ENCODE measurements at places on chromosomes 7 and 10. TPM values are rescaled to one million over a fixed set of nuclear protein-coding genes. Genes with fewer than 3 reads are reported as not detected.

DNA sequence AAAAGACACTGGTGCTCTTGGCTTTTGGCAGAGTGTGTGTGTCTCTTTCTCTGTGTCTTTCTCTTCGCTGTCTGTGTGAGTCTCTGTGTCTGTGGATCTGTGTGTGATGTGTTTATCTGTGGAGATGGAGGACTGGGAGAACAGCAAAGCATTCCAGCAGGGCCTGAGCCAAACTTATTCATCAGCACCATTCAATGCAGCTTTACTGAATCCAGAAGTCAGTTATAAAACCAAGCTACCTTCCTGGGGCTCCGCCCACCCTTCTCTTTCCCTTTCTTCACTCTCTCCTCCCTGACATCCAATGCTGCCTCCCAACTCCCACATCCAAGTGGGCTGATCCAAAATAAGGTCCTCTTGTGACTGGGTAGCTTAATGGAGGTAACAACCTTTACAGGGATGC is 3.9 kb downstream of the SGMS1 start:
- DNase-seq = no peak

DNA sequence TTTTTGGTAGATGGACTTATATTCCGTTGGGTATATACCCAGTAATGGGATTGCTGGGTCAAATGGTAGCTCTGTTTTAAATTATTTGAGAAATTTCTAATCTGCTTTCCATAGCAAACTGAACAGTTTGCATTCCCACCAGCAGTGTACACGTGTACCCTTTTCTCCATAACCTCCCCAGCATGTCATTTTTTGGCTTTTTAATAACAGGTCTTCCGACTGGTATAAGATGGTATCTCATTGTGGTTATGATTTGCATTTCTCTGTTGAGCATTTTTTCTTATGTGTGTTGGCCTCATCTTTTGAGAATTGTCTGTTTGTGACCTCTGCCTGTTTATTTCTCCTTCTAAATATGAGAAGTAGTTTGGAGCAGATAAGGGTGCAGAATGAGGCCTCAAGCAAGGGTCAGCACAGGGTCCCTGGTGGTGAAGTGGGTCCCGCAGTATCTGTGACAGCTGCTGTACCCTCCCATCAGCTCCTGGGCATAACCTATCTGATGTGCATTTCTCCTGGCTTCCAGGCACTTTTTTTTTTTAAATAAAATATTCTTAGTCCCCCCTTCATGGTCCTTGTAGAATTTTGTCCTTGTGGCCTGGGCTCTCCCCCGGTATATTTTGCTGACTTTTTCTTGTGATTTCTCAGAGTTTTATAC is 73.5 kb downstream of the PROSER2 start:
- DNase-seq = no peak

The DYDC2 gene
- 0.35 TPM for total RNA-seq

DNA sequence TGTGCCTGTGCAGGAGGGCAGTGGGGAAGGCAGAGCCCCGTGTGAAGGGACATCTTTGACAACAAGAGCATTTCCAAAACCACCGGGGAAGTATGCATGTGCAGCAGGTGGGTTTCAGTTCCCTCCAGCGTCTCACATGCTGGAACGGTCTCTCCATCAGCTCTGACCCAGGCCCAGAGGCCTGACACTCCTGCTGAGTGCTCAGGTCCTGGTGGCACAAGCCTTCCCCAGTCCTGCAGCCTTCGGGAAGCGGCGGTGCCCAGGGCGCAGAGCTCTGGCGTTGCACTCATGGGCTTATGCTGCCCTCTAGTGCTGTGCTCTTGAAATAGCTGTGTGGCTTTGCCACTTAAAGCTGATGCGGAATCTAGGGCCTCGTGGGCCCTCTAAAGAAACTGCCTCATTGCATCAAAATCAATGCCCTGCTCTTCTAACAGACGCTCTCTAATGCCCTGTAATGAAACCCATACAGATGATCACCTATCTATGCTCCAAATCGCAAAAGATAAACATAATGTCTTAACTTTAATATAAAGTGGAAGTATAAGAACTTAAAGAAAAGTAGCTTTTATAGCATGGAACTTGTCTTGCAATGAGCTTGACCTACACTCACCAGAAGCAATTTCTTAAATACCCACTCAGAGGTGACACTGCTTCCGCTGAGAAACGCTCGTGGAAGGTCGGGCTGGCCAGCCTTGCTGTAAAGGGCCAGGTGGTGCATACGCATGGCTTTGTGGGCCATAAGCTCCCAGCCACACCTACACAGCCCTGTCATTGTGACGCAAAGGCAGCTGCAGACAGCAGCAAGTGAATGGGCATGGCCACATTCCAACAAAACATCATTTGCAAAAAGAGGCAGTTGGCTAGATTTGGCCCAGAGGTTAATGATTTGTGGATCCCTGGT is 38.6 kb downstream of the CLRN3 start:
- DNase-seq = peak; percentile 42

GRCh38 chr10:131469551-131469950 is 158.0 kb upstream of the TCERG1L start:
- DNase-seq = no peak

The CTAGE6 gene
- total RNA-seq = 0.60 TPM

DNA sequence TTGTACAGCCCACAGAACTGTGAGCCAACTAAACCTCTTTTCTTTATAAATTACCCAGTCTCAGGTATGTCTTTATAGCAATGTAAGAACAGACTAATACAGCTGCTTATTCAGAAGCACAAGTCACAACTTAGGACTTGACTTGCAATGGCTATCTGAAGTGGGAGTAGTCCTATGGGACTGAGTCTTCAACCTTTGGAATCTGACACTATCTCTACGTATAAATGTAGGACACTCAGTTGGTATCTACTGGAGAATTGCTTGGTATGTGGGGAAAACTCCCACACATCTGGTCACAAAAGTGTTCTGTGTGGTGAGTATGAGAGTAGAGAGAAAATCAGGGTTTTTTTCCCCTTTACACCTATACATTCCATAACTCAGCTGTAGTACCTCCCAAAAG is 12.3 kb upstream of the PANK1 start:
- no peak for DNase-seq

GRCh38 chr7:140659856-140660255 is 12.9 kb upstream of the ADCK2 start:
- no peak for DNase-seq

DNA sequence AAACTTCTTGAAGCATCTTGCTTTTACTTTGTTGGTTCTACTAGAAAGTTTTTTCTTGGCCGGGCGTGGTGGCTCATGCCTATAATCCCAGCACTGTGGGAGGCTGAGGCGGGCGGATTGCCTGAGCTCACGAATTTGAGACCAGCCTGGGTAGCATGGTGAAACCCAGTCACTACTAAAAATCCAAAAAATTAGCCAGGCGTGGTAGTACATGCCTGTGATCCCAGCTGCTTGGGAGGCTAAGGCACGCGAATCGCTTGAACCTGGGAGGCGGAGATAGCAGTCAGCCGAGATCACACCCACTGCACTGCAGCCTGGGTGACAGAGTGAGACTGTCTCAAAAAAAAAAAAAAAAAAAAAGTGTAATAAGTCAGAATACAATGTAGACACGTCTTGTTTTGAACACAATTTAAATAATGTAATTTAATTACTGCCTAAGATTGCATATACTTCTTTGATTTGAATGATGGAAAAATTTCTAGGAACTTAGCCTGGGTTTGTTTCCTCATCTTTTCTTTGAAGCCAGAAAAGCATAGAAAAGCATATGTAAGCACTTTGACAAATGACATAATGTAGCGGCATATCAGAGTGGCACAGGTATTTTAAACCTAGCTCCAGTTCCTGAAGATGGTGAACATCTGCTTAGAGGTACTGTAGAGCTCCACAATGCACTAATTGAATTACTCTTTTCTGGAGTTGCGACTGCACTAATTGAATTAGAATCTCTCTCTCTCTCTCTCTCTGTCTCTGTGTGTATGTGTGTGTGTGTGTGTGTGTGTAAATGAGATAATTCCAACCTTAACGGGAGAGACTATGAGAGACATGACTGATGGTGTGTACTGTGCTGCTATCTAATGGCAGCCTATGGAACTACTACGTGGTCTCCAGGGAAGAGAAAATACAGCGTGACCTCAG is 87.8 kb downstream of the BTRC start:
- peak; percentile 26 for DNase-seq

- DNase-seq = peak; percentile 81
Observed at GRCh38 chr7:79453558-79454360, at the start of gene MAGI2. Gene MAGI2, minus strand, starts transcription at chr7:79453667. Its CDS starts 347 bp downstream, at chr7:79453320.

The VWC2 gene
- total RNA-seq = 0.23 TPM

GRCh38 chr10:71314028-71314693 is 4.9 kb upstream of the SLC29A3 start:
- no peak for DNase-seq

DNA sequence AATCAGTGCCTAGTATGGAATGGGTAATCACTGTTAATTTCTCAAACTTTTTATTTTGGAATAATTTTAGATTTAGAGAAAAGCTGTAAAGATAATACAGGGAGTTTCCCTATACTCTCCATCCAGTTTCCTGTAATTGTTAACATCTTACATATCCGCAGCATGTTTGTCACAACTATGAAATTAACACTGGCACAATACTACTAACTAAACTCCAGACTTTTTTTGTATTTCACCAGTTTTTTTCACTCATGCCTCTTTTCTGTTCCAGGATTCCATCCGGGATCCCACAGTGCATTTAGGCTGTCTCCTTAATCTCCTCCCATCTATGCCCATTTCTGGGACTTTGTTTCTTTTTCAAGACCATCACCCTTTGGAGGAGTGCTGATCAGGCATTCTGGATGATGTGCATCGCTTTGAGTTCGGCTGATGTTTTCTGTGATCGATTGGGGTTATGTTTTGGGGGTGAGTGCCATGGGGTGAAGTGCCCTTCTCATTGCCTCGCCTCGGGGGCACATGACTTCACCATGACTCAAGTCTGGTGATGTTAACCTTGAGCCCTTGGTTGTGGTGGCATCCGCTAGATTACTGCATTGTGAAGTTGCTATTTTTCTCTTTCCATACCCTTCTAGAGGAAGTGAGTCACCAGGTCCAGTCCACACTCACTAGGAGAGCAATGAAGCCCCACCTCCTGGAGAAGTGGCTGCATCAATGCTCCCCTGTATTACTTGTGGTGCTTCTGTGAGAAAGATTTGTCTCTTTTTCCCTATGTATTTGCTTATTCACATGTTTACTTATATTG is 43.9 kb upstream of the GRB10 start:
- no peak for DNase-seq

The SGMS1 gene
- 36.9 TPM for total RNA-seq

GRCh38 chr7:130875265-130875741 is 141.3 kb upstream of the KLF14 start:
- no peak for DNase-seq

GRCh38 chr10:53572799-53573198 is 800.2 kb upstream of the MBL2 start:
- DNase-seq = no peak

DNA sequence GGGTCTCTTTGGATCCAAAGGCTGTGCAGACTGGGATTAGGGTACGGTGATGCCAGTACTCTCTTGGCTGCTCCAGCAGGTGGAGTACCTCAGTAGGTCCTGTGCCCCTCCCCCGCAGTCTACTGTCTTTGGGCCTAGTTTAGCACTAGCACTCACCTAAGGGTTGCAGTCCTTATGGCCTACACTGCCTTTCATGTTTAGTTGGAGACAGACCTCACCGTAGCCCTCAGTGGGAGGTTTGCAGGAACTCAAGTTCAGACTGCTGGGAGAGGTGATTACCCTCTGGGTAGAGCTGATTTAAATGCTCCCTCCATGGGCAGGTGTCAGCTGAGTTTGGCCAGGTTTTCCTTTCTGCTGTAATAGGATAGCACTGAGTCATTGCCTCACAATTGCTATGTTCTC is 210.8 kb upstream of the TMEM196 start:
- DNase-seq = no peak

The SPDYE11 gene
- not detected for total RNA-seq

DNA sequence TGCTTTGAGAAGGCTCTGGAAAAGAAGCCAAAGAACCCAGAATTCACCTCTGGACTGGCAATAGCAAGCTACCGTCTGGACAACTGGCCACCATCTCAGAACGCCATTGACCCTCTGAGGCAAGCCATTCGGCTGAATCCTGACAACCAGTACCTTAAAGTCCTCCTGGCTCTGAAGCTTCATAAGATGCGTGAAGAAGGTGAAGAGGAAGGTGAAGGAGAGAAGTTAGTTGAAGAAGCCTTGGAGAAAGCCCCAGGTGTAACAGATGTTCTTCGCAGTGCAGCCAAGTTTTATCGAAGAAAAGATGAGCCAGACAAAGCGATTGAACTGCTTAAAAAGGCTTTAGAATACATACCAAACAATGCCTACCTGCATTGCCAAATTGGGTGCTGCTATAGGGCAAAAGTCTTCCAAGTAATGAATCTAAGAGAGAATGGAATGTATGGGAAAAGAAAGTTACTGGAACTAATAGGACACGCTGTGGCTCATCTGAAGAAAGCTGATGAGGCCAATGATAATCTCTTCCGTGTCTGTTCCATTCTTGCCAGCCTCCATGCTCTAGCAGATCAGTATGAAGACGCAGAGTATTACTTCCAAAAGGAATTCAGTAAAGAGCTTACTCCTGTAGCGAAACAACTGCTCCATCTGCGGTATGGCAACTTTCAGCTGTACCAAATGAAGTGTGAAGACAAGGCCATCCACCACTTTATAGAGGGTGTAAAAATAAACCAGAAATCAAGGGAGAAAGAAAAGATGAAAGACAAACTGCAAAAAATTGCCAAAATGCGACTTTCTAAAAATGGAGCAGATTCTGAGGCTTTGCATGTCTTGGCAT is 4.8 kb downstream of the IFIT2 start:
- no peak for DNase-seq

- DNase-seq = no peak
Observed at GRCh38 chr10:61635932-61636331, 26.8 kb upstream of the CABCOCO1 start.

DNA sequence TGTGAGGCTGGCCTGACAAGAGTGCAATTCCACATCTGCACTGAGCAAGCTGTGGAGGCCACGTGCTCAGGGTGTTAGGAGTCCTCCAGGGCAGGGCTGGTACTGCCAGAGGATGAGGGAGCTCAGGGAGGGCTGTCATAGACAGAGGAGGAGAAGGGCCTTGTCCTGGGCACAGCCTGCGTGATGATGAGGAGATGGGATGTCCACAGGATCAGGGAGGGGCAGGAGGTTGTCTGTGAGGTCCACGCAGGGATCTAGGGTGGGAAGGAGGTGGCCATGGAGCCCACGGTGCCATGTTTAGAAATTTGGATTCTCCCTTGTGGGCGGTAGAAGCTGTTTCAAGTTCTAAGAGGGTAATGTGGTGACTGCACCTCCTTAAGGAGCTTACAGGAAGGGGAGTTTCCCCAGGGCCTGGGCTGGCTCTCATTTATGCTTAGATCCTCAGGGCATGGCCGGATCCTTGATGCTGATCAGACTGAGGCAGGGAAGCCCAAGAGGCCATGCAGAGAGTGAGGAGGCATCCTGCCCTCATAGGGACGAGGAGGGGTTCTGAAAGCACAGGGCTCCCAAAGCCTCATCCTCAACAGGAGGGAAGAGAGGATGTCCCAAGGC is 30.3 kb downstream of the CHAT start:
- DNase-seq = no peak

The ZNF736 gene
- total RNA-seq = 32.4 TPM

The OGDHL gene
- total RNA-seq = 5.3 TPM
